ENCODE measurements at places on chromosomes 7 and 10.

DNA sequence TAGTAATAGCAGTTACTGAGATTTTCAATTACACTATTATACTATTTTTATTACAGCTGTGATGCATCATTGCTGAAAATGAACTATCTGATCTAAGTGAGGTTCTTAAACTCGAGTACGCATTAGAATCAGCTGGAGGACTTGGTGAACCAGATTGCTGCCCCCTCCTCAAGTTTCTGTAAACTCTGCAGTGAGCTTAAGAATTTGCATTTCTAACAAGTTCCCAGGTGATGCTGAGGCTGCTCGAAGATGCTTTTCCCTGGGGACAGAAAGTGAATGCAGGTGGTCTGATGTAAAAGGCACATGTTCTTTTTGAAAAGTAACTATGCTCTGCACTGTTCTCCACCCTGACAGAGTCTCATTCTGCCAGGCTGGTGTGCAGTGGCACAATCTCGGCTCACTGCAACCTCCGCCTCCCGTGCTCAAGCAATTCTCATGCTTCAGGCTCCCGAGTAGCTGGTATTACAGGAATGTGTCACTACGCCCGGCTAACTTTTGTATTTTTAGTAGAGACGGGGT lies 12.5 kb downstream of the RNF133 start:
- no peak for DNase-seq

DNA sequence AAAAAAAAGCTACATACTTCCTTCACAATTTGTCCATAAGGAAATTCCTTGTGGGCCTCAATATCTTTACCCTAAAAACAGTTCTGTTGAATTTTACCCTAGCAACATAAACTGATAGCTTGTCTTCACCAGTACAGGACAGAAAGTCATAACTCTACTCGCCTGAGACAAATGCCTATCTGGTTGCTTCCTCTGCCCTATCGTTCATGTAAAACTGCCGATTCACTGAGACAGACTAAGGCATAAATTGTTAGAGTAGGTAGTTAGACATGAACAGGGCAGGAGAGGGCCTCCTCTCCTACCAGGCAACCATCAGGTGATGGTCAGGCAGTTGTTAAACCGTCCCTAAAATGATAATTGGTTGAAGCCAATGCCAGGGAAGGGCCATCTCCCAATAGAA lies 25.0 kb downstream of the IFIT3 start:
- DNase-seq, result no peak

- DNase-seq, result no peak
These were observed 29.6 kb upstream of the ZRANB1 start for GRCh38 chr10:124912101-124912886.

DNA sequence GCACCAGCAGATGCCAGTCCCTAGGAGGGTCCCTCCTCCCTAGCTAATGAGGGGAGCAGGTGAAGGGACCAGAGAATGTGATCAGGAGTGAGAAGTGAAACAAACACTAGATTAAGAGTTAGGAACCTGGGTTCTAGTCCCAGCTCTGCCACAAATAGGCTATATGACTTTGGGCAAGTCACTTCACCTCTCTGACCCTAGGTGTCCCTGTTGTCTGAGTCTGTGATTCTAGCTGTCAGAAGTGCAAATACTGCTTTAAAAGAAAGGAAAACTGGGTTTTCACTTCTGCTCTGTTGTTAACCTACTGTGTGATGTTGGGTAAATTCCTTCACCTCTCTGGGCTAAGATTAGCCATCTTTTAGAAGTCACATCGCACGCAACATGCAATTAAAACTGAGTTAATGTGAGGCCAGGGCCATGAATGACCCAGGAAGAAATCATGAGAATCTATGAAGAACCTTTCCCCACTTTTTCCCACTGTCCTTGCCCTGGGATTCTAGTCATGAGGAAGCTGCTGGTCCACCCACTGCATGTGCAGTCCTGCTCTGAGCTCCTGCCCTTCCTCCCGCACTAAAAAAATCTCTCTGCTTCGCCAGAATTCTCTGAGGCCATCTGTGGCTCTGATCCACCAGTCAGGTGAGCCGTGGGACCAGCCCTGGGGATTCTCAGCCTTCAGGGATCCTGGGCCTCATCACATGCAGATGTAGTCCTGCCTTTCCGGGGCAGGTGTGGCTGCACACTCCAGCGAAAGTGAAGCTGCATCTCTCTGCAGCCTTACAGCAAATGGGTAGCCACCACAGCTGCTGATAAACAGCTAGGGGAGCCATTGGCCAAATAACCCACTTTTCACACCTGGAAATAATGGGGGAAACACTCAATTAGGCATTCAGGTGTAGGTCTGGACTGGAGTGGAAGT lies 181.7 kb downstream of the PLXNA4 start:
- DNase-seq, result peak; percentile 37

- DNase-seq, result no peak
These were observed 920.1 kb upstream of the LRRN3 start for GRCh38 chr7:110170841-110171240.

DNA sequence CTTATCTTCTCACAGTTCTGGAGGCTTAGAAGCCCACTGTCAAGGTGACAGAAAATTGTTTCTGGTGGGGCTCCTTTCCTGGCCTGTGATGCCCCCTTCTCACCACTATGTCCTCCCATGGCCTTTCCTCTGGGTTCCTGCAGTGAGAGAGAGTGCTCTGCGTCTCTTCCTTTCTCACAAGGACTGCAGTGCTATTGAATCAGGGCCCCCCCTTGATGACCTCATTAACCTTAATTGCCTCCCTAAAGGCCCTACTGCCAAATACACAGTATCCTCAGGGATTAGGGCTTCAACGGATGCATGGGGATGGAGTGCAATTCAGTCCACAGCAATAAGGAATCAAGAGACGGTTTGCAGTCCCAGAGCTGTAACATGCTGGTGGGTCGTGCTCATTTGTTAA lies 82.0 kb upstream of the GRB10 start:
- no peak for DNase-seq

DNA sequence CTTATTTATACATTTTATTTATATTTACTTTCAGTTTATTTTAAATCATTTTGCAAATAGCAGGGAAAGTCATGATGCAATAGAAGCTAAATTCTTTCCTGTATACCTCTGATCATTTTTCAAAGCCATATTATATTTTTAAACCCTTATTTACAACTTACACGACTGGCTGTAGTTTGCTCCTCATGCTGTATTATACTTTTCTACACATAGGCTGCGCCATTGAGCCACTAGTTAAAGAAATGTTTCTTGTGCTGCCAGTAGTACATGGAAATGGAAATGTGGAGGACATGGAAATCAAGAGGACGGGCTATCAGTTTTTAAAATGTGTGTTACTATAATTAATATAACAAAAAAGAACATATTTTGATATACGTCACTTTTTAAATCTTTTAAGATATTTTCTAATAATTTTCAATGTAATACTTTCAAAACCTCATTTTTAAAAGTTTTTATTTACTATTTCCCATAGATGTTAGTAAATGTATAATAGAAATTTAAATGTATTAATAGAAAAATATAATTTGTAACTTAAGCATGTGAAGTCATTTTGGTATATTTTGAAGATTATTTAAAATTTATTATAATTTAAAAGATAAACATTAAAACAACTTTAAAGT lies 118.5 kb downstream of the VTI1A start:
- no peak for DNase-seq

- no peak for DNase-seq
These were observed 139.3 kb upstream of the KLF6 start for GRCh38 chr10:3924344-3924743.

GRCh38 chr10:73873838-73874215 lies 528 bp downstream of the CAMK2G start:
- DNase-seq, result no peak

DNA sequence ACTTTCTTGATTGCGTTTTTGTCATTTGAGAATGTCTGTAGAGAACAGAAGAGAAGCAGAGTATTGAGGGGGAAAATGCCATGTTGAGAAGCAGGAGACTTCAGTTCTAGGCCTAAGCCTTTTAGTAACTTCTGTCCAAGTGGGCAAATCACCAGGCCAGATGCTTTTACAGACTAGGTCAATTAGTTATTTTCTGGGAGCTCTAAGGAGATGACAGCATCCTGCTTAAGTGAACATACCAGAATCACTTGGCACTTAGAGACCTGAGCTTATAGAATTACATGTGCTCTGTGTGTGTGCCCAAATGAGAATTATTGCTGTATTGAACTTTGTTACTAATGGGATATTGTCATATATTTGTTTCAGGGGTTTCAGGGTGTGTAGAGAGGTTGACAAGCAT lies 24.0 kb downstream of the AGK start:
- DNase-seq, result no peak

- no peak for DNase-seq
These were observed 98.3 kb downstream of the TRRAP start for GRCh38 chr7:98976396-98977185.

DNA sequence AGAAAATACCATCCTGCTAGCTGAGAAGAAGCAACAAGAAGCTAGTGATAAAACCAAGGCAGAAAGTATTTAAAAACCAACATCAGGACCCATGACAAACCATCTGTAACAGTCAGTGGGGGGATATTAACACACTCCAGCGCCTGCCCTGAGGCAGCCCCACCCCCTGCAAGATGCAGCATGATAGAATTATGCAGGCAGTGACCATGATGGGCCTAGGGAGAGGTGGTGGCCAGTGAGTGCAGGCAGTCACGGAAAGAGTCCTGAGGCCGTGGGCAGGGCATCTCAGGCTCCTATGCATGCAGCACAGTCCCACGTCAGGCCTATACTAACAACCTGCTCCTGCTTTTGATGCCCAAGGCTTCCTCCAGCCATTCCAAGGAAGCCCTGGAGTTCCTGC lies 686.9 kb downstream of the GRID1 start:
- no peak for DNase-seq

DNA sequence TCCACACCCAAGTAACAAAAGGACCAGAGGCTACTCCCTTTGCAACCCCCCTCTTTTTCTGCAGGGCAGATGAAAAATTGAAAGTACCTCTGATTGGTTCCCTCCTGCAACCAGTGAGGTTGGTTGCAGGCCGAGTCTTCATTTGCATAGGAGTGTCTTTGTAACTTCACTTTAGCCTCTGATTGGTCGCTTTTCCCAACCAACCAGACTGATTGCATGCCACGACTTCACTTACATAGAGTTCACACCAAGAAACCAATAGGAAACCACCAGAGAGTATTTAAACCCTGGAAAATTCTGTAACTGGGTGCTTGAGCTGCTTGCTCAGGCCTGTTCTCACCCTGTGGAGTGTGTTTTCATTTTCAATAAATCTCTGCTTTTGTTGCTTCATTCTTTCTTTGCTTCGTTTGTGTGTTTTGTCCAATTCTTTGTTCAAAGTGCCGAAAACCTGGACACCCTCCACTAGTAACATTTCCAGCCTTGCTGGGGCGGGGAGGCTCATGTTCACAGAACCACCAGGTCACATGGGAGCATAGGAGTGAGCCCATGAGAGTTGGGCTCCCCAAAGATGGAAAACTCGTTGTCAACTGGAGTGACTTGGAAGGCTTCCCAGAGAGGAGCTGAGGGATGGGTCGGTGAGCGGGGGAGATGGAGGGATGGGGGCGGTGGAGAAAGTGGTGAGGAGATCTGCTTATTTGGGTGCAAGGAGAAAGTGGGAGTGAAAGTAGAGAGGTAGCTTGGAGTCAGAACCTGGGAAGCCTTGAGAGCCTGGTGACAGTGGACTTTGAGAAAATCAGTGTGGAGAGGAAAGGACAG lies 223.6 kb downstream of the GFRA1 start:
- DNase-seq, result no peak

- no peak for DNase-seq
These were observed 58.7 kb downstream of the PTEN start for GRCh38 chr10:87921931-87922688.

DNA sequence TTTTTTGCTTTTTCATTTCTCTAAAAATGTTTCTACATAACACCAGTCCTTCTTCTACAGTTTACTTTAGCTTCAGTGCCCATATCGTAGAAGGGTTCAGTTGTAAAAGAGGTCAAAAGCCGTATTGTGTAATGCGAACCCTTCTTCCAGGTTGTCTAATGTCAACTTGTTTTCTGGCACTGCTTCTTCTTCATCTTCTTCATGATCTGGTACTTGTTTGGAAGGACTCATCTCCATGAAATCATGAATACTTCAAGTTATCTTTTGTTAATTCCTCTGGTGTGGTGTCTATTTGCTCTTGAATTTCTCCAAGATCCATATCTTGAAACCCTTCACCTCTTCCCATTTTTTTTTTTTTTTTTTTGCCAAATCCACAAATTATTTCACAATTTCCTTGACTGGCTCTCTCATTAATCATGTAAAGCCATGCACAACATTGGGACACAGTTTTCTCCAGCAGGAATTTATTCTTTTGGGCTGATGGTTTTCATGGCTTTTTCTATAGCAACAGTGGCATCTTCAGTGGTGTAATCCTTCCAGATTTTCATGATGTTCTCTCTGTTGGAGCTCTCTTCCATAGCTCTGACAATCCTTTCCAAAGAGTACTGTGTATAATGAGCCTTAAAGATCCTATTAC lies 85.1 kb downstream of the CPED1 start:
- DNase-seq, result no peak

- DNase-seq, result no peak
These were observed 26.3 kb upstream of the ITGB8 start for GRCh38 chr7:20304366-20304765.

DNA sequence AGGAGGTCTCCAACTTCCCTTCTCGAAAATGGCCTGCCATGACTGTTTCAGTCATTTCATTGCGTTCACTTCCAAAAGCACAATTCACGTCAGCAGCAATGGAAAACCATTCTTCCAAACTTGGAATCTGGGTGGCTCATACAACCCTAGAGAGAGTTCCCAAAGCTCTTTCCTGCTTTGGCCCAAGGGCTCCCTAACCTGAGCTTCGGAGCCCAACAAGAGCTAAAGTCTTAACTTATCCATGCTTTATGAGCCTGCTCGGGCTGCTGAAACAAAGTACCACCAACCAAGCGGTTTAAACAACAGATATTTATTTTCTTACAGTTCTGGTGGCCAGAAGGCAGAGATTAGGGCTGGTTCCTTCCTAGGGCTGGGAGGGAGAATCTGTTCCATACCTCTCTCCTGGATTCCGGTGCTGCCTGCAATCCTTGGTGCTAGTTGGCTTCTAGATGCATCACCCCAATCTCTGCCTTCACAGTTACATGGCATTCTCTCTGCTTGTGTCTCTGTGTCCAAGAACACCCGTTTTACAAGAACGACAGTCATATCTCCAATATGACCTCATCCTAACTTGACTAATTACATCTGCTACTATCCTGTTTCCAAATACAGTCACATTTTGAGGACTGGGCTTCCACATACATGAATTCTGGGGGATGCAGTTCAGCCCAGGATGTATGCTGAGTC lies 33.5 kb downstream of the CAMK2B start:
- no peak for DNase-seq

GRCh38 chr10:124614003-124614659 lies 130.0 kb downstream of the FAM53B start:
- no peak for DNase-seq

GRCh38 chr7:103989785-103990767 lies 618 bp upstream of the RELN start:
- DNase-seq, result no peak

DNA sequence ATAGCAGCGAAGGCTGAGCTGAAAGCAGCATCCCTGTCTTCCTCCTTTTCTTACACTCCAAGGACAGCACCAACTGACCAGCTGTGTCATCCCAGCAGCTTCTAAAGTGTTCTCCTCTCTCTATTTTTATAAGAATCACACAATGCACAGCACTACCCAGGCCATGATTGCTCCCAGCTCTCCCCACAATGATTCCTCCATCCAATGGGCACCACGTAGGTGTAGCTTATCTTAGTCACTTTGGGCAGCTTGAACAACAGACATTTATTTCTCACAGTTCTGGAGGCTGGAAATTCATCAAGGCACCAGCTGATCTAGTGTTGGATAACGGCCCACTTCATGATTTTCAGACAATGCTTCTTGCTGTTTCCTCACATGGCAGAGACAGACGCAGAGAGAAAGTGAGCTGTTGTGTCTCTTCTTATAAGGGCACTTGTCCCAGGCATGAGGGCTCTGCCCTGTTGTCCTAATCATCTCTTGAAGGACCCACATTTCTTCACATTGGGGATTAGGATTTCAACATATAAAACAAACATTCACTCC lies 92.0 kb upstream of the CDC14C start:
- no peak for DNase-seq

Data from CD4-positive, alpha-beta T cell treated with Interleukin-4 for 1 hour (primary cell).